Sigmoid colon (tissue), 7 donors: ENCODE measurements at places on chromosomes 5 and 9. TPM values are rescaled to one million over a fixed set of nuclear protein-coding genes. Genes with fewer than 3 reads are reported as not detected.

The PRSS3 gene
- 519 TPM for polyA plus RNA-seq

The GZMA gene
- polyA plus RNA-seq: 4.2 TPM

The NRG2 gene
- not detected for polyA plus RNA-seq

The PRDM9 gene
- not detected for polyA plus RNA-seq
